ENCODE measurements at places on chromosomes 2 and 18.

GRCh38 chr2:6181525-6181924, 489.3 kb downstream of the SOX11 start:
- peak; percentile 3 for DNase-seq

DNA sequence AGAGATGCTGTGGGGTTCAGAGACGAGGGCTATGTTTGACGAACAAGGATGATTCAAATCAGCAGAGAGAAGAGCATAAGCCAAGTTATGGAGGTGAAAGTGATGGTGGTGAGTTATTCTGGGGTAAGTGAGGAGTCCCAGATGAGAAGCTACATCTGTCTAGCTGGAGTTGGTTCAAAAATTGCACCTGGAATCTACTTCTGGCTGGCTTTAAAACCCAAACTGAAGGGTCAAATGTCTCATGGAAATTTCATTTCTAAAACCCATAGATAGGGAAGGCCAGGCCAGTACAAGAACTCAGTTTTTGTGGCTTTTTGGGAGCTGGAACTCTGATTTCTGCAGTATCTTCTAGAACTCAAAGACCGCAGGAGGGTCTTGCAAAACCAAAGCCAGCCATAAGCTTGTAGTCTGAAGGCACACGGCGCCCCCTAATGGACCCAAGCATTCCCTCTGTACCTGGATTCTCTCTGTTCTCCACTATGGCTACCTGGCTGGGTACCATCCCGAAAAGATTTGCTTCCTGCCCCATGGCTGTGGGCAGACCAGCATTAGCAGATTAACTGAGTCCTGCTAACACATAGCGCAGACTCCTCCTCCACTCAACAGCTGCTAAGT, 229.1 kb upstream of the SLC14A2 start:
- no peak for DNase-seq

DNA sequence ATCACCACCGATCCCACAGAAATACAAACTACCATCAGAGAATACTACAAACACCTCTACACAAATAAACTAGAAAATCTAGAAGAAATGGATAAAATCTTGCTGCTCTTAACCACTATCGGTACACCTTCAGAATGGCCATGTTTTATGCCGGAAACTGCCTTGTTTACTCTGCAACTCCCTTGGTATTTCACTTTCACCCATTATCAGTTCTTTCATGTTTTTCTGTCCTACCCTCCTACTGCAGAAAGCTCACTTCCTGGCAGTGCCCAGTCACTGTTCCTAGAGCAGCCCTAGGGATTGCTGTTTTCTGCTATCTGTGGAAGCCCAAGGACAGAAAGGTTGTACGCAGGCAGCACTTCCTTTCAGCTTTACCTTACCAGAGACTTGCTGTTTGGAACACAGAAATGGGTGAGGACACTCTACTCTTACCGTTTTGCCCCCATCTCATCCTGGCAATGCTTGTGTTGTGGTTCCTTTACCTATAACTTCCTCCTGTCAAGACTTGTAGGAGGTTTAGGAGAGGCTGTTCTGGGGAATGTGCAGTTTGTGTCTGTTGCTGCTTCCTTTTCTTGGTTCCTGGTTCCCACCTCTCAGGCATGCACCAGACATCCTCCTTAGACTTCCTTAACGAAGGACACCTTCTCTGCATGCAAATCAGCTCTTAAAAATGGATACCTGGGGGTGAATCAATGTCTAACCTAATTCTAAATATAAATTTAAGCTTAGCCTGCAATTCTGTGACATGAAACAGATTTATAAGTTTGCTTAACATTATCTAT, 394.4 kb downstream of the SPAG16 start:
- no peak for DNase-seq

DNA sequence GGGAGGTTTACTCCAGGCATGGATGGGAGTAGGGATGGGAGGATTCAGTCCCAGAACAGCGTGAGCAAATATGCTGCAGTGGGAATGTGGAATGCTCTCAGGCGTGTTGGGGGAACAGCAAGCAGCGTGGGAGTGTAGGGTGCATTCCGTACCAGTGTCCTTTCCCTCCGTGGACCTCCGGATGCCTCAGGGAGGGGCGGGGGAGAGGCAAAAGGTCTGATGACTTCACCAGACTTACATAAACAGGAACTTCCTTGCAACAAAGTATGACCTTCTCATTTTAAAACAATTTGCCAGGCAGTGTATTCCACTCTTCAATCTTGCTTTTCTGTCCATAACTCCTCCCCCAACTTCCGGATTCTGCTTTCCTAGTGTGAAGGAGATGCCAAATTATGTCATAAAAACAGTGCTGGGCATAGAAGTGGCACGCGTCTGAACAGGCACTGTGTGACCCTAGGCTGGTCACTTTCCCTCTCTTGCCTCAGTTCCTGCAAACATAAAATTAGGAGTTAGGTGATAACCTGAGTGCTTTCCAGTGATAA, 36.9 kb downstream of the RPL37A start:
- DNase-seq = no peak

- DNase-seq = no peak
These were observed 41.1 kb upstream of the REG3G start for GRCh38 chr2:78984386-78984785.

GRCh38 chr2:14348247-14348646, 284.3 kb upstream of the LRATD1 start:
- DNase-seq = no peak

DNA sequence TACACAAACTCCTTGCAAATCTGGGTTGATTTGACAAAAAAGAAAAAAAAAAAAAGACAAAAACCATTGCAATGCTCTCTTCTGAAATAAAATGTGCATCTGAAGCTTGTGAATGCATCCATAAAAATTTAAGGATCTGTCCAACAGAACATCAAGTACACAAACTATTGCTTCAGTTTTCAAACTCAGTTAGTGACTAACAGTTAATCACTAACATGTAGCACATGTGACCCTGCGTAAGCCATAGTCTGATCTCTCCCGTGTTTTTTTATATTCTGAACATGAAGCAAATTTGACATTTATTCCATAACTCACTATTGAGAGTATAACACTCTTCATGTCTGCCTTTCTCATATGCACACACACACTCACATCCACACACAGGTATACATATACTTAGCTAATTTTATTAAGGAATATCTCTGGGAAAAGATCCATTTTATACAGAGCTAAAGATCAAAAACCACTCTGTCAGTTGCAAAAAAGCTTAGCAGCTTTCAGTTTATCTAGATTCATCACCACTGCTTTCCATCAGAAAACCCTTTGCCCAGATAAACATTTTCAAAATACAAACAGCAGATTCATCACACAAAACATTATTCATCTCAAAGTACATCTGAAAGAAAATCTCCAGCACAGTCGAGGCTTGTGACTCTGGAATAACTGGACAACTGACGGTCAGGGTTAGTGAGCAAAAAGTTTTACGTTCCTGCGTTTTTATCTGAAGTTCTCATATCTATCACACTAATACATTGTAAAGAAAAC, 1000.4 kb upstream of the ACVR2A start:
- peak; percentile 65 for DNase-seq

GRCh38 chr2:122528958-122529705, 773.7 kb downstream of the TSN start:
- no peak for DNase-seq

- DNase-seq = no peak
These were observed 41.4 kb upstream of the SMAD7 start for GRCh38 chr18:48992133-48992532.

DNA sequence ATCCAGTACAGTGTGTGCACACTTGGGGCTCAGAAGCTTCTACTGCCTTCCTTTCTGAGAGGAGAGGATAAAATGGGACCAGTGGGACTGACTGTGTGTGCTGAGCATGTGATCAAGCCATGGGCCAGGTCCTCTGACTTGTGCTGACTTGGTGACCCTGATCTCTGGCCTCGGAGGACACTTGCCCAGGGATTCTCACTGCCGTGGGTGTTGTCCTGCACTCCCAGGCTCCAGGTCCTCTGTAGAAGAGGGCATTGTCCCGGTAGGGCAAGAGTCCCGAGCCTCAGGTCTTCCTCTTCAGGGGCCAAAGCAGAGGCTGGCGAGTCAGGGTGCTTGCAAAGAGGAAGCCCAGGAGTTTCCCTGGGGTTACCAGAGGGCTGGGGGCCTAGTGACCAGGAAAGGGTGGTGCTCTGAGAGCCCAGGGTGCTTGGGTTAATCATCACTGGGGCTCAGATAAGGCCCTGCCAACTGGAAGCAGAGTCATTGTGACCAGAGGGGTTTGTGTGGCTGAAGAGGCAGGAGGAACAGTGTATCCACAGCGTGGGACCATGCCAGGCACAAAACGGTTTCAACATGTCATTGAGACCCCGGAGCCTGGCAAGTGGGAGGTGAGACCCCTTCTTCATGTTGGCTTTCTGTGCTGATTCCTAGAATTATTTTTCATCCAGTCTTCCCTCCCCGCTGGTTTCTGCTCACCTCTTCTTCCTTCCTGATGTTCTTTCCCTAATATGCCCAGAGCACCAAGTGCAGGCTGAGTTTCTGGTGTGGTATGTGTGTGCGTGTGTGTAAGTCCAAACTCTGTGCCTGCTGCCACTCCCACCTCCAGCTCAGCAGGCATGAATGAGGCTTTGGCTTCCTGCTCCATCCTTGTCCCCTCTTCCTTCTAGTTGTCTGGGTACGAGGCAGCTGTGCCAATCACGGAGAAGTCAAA, at the start of gene GCKR:
GCKR (plus strand) TSS at position 483 of the 931 bp plus-strand sequence; CDS start at position 549, 66 bp downstream.
- no peak for DNase-seq

DNA sequence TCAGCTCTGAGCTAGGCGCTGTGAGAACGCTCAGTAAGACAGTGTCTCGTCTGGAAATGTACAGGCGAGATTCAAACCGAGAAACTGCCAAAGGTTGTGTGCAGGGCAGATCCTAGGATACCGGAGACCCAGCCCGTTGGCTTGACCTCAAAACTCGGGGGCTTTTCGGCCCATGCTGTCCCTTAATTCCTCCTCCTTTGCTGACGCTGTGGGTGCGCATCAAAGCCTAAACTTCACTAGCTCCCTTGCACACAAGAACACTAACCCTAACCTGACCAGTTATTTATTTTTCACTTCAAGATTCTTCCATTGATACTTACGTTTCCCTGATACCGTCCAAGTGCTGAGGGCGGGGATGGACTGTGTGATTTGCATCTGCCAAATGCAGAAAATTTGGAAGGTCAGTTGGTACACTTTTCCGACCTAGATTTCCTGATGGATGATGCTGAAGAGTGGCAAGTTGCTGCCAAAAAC, 1.0 kb upstream of the AAK1 start:
- DNase-seq = no peak

GRCh38 chr2:207825978-207826377, 56.3 kb upstream of the FZD5 start:
- no peak for DNase-seq

- DNase-seq = peak; percentile 21
These were observed 1.4 kb downstream of the PRKD3 start for GRCh38 chr2:37323176-37323780.

- no peak for DNase-seq
These were observed 54.7 kb upstream of the KIDINS220 start for GRCh38 chr2:8892111-8892510.
